ENCODE measurements at places on chromosomes 11 and 22. TPM values are rescaled to one million over a fixed set of nuclear protein-coding genes. Genes with fewer than 3 reads are reported as not detected.

DNA sequence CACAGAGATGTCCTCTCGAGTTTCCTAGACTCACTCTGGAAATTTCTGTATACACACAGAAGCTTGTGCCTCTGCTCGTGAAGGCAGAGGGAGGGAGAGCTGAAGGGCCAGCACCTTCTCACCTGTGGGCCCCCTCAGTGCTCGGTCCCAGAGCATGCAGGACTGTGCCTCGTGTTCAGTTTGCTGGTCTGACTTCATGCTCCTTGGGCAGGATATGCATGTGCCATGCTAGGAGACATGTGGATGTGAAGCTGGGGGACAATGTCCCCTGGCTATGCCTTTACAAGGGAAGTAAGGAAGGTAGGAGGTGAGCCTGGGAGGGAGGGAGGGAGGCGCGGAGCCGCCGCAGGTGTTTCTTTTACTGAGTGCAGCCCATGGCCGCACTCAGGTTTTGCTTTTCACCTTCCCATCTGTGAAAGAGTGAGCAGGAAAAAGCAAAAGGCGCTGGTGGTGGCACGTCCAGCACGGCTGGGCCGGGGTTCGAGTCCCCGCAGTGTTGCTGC, 22.6 kb downstream of the NEAT1 start:
- DNase-seq = no peak

- no peak for DNase-seq
These were observed 58.0 kb upstream of the CCDC188 start for GRCh38 chr22:20208713-20209310.

GRCh38 chr11:96061069-96061468, 137.2 kb upstream of the MTMR2 start:
- no peak for DNase-seq

GRCh38 chr11:133917921-133918607, 38.7 kb downstream of the IGSF9B start:
- no peak for DNase-seq

Gene OR10A2
- not detected for total RNA-seq

DNA sequence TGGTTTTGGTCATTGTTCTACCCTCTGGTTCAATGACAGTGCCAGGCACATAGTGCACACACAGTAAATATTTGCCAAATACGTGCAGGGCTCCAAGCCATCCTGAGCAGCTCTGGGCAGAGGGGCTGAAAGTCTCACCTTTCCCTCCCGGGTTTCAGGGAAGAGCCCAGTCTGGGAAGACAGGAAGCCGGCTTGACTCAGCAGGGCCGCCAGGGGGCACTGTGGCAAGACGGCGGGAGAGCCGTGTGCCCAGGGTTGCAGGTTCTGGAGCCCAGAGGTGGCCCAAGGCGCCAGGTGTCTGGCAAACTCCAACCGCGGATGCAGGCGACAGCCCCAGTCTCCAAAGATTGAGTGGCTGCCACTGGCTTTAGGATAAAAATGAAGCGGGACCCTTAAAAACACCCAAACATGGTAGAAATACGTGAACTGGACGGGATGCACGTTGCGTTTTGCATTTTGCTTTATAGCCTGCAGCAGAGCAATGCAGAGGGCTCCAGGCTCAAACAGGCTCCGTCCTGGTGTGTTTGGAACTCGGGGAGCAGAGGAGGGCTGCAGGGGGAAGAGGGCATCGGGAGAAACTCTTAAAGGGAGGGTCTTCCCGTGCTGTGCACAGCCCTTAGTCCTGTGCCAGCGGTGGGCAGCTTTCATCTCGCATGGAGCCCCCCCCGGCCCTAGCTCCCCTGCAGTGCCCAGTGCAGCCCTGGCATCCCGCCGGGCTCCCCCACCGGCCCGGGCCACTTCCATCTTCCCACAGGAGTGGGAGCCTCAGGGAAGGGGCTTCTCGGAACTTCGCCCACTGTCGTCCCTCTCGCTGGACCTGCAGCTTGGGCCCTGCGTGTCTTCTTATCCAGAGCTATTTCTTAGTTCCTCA, 10.7 kb downstream of the KRTAP5-5 start:
- DNase-seq = no peak

Gene POU2AF2
- total RNA-seq = not detected

GRCh38 chr22:26892166-26893041, 235.0 kb downstream of the MIAT start:
- DNase-seq = no peak

DNA sequence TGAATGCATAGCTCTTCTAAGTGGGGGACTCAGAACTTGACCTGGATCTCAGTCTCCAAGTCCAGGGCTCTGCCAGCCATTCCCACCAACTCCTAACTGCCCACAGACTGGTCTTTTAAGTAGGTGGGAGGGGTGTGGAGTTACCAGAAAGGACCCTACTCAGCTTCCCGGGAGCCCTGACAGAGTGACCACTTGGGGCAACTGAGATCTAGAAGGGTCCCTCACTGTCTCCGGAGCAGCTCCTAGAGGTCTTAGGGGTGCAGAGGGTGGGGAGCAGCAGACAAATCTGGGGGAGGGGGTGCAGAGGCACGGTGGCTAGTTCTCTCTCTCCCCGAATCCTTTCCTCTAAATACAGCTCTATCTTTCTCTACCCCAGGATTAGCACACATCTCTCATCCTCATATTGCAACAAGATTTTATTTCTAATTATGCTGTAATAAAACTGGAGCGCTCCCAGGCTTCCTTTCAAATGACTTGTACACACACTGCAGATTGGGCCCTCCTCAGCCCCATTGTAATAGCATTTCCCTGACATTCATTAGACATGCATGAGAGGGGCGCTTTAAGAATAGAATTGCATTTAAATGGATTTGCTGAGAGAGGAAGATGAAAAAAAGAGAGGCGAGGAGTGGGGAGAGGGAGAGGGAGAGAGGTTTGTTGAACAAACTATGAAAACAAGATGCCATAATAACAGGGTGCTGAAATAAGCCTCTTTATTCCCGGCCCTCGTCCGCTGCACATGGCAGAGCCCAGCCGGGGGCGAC, 219.0 kb downstream of the CEP164 start:
- DNase-seq = no peak

- no peak for DNase-seq
These were observed 15.4 kb downstream of the C11orf24 start for GRCh38 chr11:68256331-68256741.

Gene ALX4
- total RNA-seq = not detected

GRCh38 chr22:21026783-21027692, 5.3 kb downstream of the SLC7A4 start:
- no peak for DNase-seq

Gene OR8G1
- not detected for total RNA-seq

GRCh38 chr11:64864473-64865285, 13.7 kb downstream of the EHD1 start:
- DNase-seq = peak; percentile 80

- no peak for DNase-seq
These were observed 32.1 kb upstream of the PRODH start for GRCh38 chr22:18968011-18968749.

Gene MPEG1
- total RNA-seq = not detected

DNA sequence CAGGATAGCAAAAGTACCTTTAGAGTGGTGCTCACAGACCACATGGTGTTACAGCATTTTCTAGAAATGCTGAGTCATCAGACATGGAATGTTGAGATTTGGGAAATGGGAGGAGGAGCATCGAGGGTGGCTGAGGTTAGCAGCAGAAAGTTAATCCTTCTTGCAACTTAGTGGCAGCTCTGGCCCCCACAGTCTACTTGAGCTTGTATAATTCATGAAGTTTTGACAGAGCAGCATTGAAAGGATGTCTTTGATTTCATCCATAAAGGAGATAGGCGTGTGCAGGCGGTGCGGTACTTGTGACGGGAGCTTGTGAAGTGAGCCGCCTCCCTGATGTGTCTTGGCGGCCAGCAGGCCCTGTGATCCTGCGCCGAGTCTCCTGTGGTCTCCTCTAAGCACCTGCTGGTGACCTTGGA, 330.5 kb downstream of the TBC1D22A start:
- no peak for DNase-seq

DNA sequence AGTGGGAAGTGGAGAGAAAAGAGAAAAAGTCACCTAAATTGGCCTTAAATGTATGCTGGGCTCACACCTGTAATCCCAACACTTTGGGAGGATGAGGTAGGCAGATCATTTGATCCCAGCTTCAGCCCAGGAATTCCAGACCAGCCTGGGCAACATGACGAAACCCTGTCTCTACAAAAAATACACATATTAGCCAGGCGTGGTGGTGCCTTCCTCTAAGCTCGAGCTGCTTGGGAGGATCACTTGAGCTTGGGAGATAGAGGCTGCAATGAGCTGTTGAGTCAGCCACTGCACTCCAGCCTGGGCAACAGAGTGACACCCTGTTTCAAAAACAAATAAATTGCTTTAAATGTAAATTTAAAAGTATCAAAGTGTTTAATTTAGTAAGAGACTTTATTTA, 3.9 kb downstream of the CBL start:
- DNase-seq = no peak

DNA sequence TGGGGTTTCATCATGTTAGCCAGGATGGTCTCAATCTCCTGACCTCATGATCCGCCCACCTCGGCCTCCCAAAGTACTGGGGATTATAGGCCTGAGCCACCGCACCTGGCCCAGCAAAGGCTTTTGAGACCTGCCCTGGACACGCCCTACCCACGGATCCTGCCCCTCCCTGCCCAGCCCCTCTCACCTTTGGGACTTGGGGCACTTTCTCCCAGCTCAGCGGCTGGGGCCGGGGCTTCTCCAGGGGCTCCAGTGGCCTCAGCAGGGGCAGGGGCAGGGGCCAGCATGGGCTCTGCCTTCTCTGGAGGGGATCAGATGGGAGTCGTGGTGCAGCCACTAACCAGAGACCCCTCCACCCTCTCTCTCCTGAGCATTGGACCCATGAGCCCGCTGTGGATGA, 2.2 kb downstream of the MYBPC3 start:
- DNase-seq = no peak

- DNase-seq = no peak
These were observed 61.6 kb downstream of the METTL15 start for GRCh38 chr11:28169816-28170215.

- DNase-seq = no peak
These were observed 1077.9 kb downstream of the DLG2 start for GRCh38 chr11:84549217-84549616.

- no peak for DNase-seq
These were observed 12.0 kb downstream of the PDHX start for GRCh38 chr11:34928268-34928959.

DNA sequence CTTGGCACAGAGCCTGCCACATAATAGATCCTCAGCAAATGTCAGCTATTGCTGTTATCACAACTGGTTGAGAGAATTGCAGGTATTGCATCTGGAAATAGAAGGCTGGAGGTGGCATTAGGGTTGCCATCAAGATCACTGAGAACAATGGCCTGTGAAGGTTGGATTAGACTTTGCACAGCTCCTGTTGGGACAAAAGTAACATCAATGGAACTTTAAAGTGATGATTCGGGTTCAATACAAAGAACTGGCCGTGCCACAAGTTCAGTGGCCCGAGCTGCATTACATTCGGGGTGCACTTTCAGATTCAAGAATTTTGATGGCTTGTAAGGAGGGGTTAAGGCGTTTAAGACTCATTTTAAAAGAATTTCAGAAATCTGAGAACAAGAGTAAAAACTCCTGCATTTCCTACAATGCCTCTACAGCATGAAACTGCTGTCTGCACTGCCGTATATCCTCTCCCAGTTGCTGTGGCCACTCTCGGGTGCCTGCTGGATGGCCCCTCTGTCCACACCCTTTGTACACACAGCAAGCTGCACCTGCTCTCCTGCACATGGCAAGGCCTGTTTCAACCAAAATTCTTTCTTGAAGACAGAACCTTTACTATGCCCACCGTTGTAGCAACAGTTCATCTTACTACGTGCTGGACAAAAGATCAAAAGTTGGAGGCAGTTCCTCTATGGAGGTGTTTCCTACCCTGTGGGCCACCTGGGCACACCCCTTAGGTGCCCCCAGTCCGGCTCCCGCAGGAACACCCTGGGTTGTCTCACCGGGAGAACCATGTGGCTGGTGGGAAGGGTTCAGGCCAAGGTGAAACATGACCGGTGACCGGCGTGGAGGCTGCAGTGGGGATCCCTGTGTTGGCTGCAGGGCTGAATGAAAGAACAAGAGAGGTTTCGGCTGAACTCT, 17.5 kb upstream of the SHANK2 start:
- DNase-seq = peak; percentile 27

Gene STX5
- total RNA-seq = 38.4 TPM

Gene CHST1
- total RNA-seq = 0.35 TPM

Gene DDI1
- not detected for total RNA-seq

Gene TMEM191C
- 1.1 TPM for total RNA-seq

DNA sequence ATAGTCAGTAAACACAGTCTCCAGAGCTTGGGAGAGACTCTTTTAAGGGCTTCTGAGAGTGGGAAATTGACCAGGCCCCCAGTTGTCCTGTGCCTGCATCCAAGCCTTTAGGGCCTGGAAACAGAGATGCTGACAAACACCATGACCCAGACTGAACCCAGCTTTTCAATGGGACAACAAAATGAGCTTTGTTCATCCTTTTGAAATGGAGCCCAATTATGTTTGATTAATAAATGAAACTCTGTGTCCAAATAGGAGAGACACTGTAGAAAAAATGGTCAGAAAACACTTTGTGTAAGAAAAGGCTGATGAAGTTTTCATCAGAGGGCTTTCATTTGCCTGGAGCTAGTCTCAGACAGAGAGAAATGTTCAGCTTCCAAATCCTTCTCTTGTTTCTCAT, 146.0 kb downstream of the RRAS2 start:
- no peak for DNase-seq

DNA sequence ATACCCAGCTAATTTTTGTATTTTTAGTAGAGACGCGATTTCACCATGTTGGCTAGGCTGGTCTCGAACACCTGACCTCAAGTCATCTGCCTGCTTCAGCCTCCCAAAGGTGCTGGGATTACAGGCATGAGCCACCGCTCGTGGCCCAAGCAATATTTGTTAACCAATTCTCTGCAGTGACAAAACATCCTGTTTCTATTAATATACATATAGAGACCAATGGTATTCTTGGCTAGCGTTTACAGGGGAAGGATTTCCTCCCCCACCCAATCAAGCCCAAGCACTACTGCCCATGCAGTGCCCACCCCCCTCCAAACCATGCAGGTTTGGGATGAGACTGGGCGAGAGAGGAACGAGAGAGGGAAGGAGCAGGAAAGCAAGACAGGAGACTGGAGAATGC, 53.1 kb downstream of the APOL3 start:
- DNase-seq = no peak

- no peak for DNase-seq
These were observed 450.4 kb downstream of the MIAT start for GRCh38 chr22:27107824-27108223.

- DNase-seq = peak; percentile 81
These were observed 39.6 kb downstream of the BCR start for GRCh38 chr22:23219822-23220484.

Gene ARAP1
- 96.5 TPM for total RNA-seq

DNA sequence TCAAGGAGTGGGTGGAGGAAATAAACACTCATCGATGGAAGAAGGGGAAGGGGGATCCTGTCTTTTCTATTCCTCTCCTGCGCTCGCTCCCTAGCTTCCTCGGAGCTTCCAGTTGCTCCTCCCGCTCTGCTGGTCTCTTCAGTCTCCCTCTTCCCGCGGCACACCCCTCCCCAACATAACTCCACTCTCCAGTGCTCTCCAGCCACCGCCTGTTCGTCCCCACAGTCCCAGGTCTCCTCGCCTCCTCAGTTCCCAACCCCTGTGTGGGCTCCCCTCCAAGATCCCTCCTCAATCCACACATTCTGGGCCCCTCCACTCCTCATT, 438 bp downstream of the ZW10 start:
- DNase-seq = no peak

Gene NAA40
- 37.0 TPM for total RNA-seq

Gene SLC7A4
- total RNA-seq = 0.16 TPM

GRCh38 chr22:36776722-36777121, 803 bp upstream of the IFT27 start:
- peak; percentile 45 for DNase-seq

Gene SLC1A2
- not detected for total RNA-seq

GRCh38 chr22:44005524-44005923, 18.6 kb upstream of the PARVB start:
- no peak for DNase-seq

GRCh38 chr11:21411104-21411503, 741.7 kb downstream of the NELL1 start:
- no peak for DNase-seq

Measured in activated CD8-positive, alpha-beta memory T cell treated with anti-CD3 and anti-CD28 coated beads, Interleukin-2, amount 10 ng/mL, durations not matched to agents 7 days and 5 days (primary cell).